Left renal cortex interstitium (tissue), 4 donors: ENCODE measurements at places on chromosomes 7 and 10.

DNA sequence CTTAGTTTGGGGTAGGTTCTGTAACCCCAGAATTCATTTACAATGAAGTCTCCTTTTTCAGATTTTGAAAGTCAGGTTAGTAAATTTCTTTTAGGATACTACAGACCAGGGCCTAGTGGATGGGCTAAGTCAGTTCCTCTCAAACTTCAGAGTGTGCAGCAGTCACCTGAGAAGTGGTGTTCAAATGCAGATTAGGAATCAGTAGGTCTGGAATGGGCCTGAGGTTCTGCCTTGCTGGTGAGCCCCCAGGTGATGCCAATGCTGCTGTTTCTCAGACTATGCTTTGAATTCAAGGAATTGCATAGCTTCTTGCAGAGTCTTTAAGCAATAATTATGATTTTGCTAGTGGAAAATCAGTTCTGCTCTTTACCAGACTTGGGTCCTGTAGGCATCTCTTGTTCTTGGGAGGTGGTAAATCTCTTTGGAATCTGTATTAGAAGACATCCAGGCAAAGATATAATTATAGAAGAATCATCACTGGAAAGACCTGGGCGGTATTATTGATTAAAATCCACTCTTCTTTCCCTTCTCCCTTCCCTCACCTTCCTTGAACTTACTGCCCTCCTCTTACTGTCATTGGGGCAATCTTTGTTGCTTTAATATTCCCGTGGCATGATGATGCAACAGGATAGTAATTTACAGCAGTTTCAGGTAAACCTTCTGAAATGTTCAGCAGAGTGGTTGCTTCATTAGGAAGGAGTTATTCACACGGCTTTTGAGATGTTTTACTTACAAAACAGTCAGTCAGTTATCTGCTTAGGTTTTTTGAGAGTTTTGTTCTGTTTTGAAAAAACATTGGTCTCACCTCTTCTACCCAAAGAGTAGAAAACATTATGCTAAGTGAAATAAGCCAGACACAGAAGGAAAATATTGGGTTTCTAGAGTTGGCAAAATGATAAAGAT, 87.2 kb downstream of the NRF1 start:
- DNase-seq, result no peak

DNA sequence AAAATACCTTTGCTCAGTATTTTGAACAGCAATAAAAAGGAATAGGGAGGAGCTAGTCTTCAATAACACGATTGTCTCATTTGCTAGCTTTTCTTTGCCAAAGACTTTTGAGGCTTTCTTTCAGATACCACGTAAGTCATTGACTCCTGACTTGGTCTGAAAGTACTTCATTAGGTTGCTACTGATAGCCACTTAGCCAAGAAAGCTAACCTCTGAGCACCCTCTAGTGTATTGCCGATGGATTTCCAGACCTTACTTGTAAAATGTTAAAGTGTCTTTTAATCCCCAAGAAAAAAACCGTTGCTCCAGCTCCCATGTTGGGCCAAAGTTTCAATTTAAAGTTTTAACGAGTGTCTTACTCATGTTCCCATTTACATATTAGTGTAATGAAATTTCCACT, 63.4 kb upstream of the STRIP2 start:
- DNase-seq, result no peak

DNA sequence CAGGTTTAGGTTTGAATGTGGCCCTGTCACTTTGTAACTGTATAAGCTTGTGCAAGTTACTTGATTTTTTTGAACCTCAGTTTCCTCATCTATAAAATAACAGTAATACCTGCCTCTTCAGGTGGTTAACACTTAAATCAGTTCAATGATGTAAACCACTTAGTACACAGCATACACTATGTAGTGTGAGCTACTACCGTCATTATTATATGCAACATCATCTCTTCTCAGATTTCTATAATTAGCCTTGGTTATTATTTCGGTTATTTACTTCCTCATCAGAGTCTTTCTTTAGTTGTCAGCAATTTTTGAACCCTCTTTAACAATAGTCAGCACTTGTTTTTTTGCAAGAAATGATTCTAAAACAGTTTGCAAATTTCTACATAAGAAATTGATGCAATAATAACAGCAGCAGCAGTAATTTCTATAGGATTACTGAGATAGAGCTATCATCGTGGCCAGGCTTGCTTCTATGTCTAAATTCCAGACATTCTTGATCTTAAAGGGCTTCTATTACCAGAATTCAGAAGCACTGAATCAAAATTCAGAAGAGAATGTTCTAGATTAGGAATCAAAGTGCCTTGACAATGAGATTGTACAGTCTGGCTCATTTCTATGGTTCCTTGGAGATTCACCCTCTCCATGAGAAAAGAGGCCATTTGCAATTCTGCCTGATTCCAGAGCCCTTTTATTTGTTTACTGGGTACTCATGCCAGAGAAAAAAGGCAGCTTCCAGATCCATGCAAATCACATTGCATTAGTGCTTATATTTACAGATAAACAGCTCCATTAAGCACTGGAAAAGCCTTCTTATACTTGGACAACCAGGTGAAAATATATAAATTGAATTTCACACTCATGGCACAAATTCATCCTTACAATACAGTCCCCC, 25.0 kb upstream of the WDR11 start:
- DNase-seq, result no peak

GRCh38 chr7:130917669-130918128, 183.7 kb upstream of the KLF14 start:
- no peak for DNase-seq

DNA sequence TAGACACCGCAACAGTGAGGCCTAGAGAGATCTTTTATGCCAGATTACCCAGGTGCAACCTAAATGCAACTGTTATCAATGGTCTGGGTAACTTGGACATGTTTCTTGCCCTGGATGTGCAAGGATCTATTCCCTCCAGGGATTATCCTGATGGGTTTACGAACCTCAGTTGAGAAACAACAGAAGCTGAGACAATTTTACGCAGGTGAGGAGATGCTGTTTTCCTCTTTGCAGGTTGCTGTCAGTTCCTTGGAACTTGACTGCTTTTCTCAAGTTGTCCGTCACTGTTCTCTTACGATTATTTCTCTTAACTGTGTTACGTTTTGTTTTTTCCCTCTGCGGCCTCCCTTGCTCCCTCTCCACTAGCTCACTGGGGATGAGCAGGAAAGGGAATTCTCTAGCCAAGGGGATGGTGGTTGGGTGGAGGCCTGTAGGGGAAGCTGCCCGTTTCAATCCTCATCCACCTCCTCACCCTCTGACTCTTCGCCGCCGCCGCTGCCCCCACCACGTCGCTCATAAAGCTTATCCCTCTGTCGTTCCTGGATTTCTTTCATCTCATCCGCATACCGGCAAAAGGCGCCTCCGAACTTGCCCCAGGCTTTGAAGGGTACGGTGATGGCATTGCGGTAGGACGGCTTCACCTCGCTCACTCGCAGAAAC, 1.2 kb downstream of the PURB start:
- no peak for DNase-seq

GRCh38 chr10:95404462-95404858, 113.7 kb upstream of the PDLIM1 start:
- DNase-seq, result no peak

DNA sequence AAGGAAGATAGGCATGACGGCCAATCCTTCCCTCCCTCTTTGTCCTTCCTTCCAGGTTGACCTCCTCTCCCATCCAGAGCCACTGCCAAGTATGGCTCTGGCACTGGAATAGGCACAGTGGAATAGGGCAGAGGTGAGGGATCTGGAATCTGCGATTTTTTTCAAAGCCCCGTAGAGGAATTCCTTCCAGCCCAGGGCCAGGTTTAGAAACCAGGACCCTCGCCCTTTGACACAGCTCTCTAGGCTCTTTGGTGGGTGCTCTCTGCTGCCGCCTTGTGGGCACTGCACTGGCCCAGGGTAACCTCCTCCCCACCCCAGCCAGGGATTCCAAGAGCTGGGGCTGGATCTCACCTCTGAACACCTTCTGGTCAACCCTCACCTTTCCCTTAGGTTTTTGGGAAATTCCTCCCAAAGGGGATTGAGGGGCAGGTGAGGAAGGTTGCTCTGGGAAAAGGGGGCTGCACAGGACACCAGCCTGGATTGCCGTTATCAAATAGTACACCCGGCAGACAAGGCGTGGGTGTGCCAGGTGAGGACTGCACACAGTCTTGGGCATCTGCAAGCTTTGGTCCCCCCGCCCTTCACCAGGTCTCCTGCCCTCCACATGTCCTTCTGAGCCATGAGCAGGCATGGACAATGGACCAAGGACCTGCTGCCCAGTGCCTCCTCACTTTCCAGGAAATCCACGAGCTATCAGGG, 22.8 kb downstream of the C10orf105 start:
- no peak for DNase-seq

- DNase-seq, result no peak
These were observed 15.8 kb upstream of the LIPN start for GRCh38 chr10:88744002-88744401.

DNA sequence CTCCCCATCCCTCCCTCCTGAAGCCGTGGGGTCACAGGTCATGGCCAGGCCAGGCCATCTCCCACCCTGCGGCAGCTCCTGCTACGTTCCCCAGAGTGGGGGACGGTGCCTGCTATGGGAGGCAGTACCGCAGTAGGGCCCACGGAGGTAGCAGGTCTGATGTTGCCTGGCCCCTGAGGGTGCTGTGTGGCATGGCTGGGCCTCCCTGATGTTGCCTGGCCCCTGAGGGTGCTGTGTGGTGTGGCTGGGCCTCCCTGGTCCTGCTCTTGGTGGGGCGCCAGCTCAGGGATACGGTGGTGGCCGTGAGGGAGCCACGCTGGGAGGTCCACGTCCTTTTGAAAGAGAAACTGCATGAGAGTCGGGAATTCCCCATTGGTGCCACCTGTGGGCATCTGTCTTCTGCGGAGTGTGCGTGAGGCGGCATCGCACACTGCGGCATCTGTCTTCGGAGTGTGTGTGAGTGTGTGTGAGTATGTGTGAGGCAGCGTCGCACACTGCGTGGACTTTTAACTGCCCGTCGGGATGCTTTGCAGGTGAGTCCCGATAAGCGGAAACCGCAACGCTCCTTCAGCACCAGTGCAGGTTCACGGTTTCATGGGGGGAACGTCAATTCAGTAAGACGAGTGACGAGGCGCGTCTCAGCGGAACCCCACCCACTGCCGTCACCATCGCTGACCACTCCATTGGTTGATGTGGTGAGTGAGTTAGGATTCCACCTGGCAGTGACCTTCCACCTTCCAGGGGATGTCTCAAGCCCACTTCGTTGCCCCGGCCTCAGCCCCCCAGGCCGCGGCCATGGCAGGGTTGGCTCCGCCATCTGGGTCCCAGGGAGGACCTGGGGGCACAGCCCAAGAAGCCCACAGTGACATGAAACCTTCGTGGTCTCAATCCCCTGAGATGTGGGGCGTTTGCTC, 51.2 kb upstream of the CFAP46 start:
- DNase-seq, result no peak

DNA sequence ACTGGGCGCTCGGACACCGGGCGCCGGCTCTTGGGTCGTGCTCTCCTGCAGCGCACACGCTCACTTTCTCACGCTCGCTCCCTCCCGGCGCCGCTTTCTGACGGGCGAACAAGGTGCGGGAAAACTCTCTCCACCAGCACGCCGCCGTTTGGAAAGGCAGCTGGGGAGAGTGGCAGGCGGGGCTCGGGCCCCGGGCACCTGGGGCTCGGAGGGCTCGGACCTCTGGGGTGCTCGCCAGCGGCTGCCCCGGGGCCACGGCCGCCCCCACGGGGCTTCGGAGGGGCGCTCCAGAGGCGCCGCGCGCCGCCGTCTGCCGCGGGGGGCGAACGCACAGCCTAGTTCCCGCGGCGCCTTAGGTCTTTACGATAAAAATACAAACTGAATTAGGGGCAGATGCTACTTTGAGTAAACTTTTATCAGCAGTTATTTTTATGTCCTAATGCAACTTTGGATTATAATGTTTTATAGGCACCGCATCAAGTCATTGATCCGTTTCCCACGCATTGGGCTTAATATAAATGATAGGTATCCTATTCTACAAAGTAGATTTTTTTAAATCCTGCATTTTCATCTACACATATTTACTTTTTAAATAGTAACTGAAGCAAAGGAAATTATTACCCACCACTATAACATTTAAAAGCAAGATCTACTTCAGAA, 535 bp upstream of the EPC1 start:
- no peak for DNase-seq

DNA sequence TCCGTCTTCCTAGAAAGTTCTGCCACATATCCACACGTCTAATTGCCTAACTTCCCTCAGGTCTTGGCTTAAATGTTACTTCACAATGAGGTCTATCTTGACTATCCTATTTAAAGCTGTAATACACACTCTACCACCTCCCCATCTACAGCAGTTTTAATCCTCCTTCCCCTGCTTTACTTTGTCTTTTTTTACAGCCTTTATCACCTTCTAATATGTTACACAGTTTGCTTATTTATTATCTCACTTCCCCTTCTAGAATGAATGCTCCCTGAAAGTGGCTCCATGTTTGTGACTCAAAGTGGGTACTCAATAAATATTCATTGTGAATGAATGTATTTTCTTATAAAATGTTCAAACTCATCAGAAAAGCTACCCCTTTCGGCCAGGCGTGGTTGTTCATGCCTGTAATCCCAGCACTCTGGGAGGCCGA, 13.6 kb upstream of the MICU1 start:
- DNase-seq, result no peak

DNA sequence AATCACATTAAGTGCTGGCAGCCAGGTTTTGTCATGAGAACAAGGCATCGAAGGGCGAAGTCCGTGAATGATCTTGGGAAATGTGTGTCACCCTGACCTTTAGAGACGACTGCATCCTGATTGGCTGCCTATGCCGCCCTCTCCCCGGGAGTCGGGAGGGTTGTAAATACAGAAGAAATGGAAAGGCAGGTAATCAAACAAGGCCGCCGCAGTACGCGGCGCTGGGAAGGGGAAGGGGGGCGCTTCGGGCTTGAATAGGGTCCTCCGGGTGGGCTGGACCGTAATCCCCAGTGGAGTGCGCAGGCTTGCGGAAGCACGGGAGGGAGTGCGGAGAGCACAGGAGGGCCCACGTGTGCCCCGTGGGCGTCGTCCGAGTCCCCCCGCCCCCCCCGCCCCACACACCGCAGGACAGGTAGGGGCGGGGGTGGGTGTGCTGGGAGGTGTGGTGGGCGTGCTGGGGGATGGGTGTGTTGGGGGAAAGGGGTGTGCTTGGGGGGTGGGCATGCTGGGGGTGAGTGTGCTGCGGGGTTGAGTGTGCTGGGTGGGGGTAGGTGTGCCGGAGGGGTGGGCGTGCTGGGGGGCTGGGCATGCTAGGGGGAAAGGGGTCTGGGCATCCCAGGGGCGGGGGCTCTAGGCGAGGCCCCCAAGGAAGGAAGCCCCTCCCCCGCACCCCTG, 169.4 kb downstream of the ARHGAP12 start:
- DNase-seq, result no peak

GRCh38 chr7:137657476-137658189, 189.1 kb downstream of the DGKI start:
- no peak for DNase-seq

DNA sequence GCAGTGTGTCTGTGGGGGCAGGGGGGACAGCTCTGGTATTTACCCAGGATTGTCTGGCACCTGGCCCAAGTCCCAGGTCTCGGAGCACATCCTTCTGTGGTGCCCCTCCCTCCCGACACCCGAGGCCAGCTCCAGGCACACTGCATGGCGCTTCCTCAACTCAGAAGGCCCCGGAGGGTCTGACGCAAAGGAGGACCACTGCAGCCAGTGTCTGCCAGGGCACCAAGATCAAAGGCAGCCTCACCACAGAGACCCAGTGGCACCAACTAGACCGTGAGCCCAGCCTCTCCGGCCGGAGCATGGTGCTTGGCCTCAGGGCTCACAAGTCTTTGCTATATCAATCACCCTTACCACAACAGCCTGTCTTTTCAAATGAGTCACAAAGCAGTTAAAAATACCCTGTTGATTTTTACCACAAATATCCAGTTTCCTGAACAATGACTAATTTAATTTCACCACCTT, 99.3 kb upstream of the DDC start:
- DNase-seq, result no peak
